ENCODE measurements at places on chromosomes 13 and 19.
A peak's percentile ranks its signal among the peaks of the same experiment; 100 is the strongest.

GRCh38 chr19:34575206-34575605 lies 93.6 kb downstream of the WTIP start:
- no peak for DNase-seq

DNA sequence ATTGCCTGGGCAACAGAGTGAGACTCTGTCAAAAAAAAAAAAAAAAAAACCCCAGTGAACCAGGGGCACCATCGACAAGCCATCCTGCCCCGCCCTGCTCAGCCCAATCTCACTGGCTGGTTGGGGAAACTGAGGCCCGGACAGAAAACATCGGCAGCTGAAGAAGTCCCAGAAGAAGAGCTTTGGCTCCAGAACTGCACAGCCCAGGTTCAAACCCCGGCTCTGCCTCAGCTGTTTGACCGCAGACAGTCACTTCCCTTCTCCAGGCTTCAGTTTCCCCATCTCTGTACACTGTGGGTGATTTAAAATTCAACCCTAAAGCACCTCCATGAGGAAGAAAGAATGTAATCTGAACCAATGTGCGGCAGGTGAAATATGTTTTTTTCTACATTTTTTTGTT lies 9.4 kb upstream of the SEMA6B start:
- no peak for DNase-seq

- no peak for DNase-seq
These were observed 71.9 kb downstream of the DCLK1 start for GRCh38 chr13:36059321-36059720.

DNA sequence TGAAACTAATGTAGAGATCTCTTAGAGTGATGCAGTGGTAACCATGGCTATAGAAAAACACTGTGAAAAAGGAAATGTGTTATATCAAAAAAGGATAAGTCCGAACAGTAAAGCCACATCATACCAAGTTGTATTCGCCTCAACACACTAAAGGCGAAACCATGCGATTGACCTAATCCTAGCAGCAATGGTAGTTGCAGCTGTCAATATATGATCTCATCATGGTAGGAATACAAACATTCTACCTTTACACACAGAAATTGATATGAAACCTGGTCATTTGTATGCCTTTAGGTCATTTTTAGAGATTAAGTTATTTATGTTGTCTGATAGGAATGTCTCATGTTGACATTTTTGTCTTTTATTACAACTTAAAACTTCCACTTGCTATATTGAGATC lies 271.9 kb downstream of the SLITRK6 start:
- DNase-seq: no peak

DNA sequence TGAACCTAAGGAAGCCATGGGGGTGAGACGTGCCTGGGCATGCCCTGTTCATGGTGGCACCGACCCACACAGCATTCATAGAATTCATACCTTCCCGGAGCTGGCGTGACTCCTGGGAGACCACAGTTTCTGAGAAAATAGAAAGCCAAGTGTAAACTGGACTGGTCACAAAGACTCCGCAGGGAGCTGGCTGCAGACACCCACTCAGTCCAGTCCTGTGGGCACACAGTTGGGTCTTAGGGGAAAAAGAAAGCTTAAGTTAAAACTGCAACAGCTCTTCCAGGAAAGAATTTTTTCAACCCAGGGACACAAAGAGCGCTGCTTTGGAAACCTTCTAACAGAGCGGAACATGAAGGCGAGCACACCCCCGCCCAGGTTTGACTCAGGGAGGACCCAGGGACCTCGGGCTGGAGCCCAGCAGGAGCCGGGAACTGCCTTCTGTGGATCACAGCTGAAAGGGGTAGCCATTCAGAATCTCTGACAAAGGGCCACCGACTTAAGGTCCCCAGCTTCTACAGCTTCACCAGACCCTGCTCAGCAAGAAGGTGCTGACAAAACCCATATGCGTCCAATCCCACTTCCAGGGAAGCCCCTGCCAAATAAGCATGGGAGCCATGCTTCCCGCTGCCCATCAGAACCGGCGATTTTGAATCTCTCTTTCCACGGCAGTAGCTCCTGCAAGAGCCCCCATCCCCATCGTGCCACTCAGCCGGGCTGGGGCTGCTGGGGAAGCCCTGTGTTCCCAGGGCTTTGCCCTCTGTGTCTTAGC lies 183.7 kb downstream of the COL4A1 start:
- no peak for DNase-seq

DNA sequence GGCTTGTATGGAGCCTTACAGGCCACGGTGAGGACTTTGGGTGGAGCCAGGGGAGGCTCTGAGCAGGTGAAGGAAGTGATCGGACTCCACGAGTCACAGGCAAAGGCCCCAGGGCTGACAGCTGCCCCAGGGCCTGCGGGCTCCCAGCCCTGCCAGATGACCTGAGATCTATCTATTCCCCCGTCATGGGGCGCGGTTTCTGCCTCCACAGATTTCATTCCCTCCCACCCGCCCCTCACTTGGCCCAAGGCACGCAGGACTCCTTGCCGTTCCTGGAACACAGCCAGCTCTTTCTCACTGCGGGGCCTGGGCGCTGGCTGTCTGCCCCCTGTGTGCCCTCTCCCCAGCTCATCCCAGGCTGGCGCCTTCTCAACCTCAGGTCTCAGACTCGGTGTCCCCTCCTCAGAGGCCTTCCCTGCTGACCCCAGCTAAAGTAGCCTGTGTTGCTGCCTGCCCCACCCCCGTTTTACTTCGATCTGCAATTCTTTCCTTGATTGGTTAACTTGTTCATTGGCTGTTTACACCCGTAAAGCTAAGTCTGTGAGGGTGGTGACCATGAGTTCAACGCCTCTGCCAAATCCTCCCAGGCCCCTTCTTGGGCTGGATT lies 13.9 kb upstream of the PAK4 start:
- DNase-seq: no peak

DNA sequence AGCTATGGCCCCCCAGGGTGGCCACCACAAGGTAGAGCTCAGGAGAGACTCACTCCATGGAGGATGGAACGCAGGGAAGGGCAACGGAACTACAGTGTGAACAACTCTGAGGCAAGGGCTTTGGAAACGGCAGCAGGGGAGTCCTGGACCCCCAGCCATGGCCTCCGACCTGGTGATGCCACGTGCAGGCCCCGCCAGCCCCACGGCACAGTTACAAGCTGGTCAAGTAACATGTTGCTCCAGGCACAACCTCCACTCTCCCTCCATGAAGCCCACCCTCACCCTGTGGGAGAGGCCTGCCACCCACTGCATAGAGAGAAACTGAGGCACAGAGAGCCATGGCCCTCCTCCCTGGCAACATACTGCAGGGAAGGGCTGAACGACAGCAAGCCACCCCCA lies 9.1 kb upstream of the CERS1 start:
- DNase-seq: no peak

DNA sequence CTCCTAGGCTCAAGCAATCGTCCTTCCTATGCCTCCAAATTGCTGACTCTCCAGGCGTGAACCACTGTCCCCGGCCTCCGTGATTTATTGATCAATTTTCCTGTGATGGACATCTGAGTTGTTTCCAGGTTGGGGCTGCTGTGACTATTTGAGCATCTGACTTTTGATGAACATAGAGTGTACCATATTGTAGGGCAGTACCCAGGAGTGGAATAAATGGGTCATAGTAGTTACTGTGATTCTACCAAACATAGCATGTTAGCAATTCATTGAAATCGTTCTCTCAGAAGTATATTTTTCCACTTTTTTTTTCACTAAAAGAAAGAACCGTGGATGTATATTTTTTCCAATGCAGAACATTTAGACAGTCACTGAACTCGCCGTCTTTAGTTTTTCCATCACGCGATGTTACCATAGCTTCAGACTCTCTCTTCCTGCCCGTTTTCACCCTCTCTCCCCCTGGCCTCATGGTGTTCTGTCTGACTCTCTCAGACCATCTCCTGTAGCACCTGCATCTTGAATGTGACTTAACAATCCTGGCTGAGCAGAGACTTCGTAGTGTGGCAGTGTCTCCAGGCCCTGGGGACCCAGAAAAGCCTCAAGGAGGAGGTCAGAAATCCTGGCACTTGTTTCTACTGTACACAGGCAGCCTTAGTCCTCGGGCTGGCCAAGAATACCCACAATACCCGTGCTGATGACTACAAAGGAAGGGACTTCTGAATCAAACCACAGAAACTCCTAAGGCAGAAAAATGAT lies 3.2 kb upstream of the RASGRP4 start:
- peak; percentile 55 for DNase-seq

All from activated CD4-positive, alpha-beta T cell treated with anti-CD3 and anti-CD28 coated beads, Interleukin-2, amount 50 U/mL, for 48 hours (primary cell).